ENCODE measurements at places on chromosomes 3 and 15.

GRCh38 chr3:122101646-122102045 is 46.5 kb downstream of the CD86 start:
- DNase-seq: no peak

GRCh38 chr3:19029837-19030521 is 118.3 kb upstream of the KCNH8 start:
- DNase-seq: no peak

- no peak for DNase-seq
These were observed 16.1 kb upstream of the C15orf61 start for GRCh38 chr15:67504796-67505195.

DNA sequence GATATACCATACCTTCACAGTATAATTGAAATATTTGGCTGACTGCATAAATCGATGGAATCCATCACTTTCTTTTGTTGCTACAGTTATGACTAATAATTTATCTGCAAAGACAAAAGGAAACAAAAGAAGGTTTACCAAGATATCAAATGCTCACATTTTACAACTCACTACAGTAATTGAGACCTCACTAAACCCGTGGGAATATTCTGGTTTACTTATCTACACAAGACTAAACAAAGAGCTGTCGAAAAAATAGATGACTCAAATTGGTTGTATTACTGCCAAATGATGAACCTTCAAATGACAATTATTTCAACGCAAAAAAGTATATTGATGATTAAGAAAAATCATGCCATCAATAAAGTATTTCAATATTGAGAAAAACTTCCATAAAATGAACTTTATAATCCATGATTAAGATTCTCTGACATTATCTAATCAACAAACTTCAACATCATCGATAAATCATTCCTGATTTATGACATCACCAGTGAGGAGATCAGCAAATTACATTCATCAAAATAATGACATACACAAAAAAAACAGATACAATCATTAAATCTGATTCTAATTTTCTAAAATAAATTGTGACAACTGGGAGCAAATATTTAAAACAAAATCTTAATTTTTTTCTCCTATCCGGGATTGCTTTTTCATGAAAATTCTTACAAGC is 36.7 kb downstream of the PLOD2 start:
- no peak for DNase-seq

DNA sequence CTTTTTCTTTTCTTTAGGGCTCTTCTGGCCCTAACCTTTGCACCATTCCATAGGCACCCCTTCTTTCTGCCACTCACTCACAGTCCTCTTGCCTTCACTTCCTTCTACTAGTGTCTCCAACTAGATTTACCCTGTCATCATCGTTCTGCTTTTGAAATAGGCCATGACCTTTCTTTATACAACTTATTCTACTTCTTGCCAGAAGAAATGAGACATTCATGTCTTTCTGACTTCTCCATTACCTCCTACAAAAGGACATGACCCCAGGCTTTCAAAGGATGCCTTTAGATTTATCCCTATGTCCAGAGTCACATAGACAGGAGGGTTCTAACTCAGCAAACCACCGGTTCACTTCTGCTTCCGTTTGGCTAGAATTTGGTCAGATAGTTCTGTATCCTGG is 336.4 kb upstream of the LRRFIP2 start:
- DNase-seq: no peak

DNA sequence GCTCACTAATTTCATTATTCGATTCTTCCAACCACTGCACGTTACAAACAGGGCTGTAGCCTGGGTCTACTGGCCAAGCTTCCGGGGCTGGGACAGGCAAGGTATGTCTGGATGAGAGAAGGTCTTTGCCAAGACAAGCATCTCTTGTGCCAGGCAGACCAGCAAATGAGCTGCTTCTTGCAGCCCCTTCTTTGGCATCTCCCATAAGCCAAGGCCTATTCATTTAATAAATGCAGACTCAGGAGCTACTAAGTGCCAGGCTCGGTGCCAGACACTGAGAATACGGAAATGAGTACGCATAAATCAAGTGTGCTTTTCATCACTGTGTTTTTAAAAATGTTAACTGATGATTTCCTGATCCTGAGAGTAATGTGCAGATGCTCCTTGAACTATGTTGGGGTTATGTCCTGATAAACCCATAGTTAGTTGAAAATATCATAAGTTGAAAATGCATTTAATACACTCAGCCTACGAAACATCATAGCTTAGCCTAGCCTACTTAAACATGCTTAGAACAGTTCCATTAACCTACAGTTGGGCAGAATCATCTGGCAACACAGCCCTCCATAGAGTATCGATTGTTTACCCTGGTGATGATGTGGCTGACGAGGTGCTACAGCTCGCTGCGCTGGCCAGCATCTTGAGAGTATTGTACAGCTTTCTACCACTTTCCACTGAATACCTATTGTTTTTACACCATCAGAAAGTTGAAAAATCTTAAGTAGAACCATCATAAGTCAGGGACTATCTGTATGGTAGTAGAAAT is 135.0 kb upstream of the CTDSPL start:
- no peak for DNase-seq
